ENCODE measurements at places on chromosomes 13 and 19.

- DNase-seq = peak; percentile 19
Measured at GRCh38 chr19:10353793-10354391, 14.5 kb upstream of the ICAM3 start.

DNA sequence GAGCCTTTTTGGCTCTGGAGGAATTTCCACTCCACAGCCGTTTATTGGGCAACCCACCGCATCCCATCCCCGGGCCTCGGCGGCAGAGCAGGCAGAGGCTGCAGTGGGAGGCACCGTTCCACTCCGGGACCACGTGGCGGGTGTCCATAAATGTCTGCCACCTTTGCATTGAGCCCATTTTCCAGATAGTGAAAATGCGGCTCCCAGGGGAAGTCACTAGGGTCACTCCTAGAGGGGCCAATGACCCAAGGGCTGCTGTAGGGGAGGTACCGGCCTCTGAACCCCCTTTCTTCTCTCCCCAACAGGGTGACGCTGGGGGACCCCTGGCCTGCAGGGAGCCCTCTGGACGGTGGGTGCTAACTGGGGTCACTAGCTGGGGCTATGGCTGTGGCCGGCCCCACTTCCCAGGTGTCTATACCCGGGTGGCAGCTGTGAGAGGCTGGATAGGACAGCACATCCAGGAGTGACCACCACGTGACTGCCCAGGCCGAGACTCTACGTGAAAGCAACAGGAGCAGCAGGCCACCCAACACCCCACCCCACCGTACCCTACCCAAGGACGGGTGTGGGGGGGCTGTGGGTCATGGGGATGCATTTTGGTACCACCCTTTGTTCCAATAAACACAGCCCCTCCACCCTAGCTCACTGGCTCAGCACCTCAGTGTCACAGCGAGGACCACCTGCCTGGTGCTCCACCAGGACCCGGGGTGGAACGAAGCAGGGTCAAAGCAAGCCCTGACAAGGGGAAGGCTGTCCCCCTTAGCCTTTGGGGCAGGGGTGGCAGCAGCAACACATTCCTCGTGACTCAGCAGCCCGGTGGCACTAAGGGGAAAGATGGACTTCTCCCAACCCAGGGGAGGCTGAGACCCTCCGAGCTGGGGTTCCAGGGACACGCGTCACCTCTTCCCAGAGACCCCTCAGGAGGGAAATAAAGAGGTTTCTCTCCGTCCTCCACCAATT, 1.5 kb downstream of the TIMM13 start:
- DNase-seq = no peak

DNA sequence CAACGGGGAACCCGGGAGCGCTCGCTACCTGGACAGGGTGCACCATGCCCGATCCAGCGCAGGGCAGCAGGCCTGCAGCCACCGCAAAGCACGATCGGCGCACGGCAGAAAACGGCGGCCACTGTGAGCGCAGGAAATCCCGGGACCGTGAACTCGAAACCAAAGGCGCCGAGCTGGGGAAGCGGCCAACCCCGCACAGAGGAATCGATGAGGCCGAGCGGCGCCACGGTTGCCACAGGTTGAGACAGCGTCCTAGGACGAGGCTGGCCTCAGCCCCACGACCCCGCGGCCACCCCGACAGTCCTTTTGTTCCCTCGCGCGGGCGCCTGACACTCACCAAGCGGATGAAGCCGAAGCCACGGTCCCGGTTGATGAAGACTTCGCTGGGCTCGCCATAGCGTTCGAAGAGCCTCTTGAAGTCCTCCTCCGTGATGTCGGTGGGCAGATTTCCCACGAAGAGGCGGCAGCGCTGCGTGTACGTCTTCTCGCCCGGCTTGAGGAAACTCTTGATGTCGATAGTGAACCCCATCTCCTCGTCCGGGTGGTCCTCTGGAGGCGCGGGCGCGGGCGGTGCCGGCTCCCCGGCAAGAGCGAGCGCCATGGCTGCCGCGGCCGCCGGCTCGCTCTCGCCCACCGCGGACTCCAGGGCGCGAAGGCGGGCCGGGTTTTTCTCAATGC, 557 bp downstream of the PSPC1 start:
- DNase-seq = peak; percentile 57

GRCh38 chr13:57253551-57253950, 86.6 kb downstream of the PRR20E start:
- no peak for DNase-seq

DNA sequence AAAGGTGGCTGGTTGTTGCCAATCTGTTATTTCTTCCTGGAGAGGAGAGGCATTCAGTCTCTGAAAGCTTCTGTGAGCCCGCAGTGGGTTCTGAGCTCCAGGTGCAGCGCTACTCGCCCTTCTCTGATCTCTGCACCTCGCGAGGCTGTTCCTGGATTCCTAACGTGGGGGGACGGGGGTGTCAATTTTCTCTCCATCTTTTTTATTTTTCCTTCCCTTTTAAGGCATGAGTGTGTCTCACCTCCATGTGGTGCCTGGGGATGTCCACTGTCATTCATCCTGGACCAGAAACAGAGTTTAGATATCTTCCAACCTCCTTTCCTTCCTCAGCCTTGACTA, 626 bp downstream of the ZNF233 start:
- DNase-seq = no peak

GRCh38 chr13:24910502-24911132, 146.6 kb downstream of the RNF17 start:
- DNase-seq = peak; percentile 46

- peak; percentile 72 for DNase-seq
Measured at GRCh38 chr13:30972888-30973377, 40.5 kb downstream of the TEX26 start.

GRCh38 chr19:52896431-52897137, 851 bp downstream of the ZNF320 start:
- DNase-seq = peak; percentile 26

GRCh38 chr13:46184277-46184699, 2.3 kb upstream of the LCP1 start:
- DNase-seq = no peak

- DNase-seq = no peak
Measured at GRCh38 chr19:10724573-10725071, 6.7 kb downstream of the DNM2 start.

DNA sequence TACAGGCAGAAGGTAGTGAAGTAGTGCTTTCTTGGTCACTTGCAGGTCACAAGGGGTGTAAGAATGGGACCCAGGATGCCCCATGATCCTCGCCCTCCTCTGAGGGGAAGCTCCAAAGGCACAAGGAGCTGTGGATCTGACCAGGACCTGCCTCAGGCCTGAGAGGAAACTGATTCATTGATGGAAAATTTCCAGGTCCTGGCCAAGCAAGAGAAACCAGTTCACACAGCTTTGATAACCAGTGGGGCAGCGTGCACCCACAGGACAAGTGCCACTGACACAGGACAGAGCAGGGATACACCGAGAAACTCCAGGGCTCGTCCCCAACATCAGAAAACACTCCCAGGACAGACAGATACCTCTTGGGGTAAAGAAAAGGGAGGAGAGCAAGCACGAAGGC, 177.1 kb downstream of the RBM26 start:
- no peak for DNase-seq

DNA sequence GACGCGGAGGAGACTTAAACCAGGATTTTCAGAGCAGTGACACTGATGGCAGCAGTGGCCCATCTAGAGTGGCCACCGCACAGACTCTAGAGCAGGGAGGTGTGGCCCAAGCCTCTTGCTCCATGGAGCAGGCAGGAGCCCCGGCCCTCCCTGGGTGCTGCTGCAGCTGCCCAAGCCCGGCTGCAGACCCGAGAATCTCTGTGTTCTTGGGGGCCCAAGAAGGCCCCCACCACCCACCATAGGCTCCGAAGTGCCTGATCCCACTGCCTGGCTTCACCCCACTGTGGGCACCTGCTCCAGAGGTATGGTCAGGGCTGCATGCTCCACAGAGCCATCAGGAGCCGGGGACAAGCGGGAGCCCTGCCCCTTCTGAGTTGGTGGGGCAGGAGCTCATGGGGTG, 36.1 kb downstream of the CEP89 start:
- DNase-seq = no peak
